ENCODE measurements at places on chromosomes 3 and 15. TPM values are rescaled to one million over a fixed set of nuclear protein-coding genes. Genes with fewer than 3 reads are reported as not detected.

ACKR2 gene
- 13.1 TPM for total RNA-seq

DNA sequence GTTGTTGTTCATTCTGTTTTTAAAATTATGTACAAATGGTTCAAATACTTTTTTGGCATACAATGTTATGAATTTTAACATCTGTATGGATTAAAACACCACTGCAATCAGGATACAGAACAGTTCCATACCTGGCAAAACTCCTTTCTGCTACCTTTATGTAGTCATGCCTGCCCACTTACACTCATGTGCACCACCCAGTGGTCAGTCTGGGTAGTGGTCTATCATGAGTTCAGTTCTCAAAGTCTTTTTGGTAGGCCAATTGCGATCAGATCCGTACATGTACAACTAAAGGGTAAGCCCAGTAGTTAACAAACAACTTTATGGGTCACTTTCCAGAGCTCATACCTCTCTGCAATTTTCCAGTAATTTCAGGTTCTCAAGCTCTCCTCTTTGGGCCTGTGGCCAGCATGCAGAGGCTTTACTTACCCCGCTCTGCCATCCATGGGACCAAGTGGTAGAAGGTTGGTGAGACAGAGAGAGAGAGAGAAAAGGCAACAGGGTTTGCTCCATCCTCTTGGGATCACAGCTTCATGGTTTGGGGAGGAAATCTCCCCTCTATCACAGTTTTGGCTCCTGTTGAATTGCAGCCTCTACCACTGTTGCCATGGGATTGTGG lies 63.9 kb upstream of the FAM98B start:
- peak; percentile 89 for DNase-seq

TRPM1 gene
- total RNA-seq, result not detected

DNA sequence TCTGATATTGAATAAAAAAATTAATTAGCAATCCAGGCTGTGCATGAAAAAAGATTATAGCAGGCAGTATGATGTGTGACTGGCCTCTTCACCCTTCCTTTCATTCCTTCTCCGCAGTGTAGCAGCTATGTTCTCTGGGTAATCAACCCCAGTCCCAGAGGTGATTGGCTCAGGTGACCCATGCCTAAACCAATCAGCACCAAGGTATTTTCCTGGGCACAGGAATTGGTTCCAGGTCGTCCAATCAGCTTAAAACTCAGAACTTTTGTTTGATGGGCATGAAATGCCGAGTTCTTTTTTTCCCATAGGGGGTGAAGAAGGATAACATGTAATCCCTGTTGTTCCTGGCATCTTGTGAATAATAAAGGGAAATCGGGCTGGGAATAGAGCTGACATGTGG lies 5.8 kb upstream of the BNC1 start:
- DNase-seq, result no peak

DNA sequence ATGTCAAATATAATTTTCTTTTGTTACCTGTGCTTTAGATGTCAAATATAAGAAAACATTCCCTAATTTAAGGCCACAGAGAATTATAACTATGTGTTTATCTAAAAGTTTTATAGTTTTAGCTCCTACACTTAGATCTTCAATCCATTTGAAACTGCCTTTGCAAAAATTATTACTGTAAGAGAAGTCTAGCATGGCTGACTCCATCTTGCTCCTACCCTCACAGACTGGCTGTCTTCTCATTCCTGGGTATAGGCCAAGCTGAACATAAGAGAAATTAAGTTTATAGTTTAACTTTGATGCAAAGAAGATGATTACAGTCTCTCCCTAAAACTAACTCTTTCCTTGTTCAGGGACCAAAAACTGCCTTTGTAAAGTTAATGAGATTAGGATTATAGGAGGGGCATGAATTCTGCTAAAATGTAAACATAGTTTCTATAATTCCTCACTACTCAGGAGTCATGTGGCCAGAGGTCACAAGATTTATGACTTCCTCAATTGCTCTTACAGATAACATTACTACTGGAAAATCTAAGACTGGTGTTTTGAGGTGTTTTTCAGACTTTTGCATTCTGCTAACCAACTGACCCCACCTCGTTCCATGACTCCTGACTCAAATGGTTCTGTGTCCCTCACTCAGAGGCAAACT lies 184.0 kb downstream of the BCHE start:
- DNase-seq, result no peak

SEC61A1 gene
- total RNA-seq, result 116 TPM

GRCh38 chr15:59179717-59180116 lies 26.9 kb upstream of the LDHAL6B start:
- no peak for DNase-seq

SNTN gene
- total RNA-seq, result not detected

DNA sequence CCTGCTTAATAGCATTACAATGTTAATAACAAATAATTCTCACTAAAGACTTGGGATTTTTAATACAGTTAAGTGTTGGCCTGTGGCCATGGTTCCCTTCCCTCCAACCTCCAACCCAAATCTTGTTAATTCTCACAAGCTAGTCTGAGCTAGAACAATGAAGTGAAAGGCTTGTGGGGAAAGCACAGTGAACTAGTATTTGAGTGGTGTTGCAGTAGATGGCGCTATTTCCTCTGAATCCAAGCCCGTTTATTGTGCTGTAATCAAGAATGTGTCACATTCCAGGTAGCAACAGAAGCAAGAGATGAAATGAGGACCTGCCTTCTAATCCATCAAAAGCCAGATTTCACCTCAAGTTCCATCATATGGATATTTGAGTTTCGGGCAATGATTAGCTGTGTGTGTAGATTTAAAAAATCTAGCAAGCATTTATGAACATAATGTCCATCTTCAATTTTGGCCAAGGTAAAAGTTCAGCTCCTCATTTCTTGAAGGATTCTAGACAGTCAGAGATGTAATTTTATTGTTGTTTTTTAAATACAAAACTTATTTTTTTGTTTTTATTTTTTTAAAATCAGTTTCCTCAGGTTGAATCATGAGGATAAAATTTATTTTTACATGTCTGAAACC lies 160.7 kb downstream of the SQOR start:
- no peak for DNase-seq

DNA sequence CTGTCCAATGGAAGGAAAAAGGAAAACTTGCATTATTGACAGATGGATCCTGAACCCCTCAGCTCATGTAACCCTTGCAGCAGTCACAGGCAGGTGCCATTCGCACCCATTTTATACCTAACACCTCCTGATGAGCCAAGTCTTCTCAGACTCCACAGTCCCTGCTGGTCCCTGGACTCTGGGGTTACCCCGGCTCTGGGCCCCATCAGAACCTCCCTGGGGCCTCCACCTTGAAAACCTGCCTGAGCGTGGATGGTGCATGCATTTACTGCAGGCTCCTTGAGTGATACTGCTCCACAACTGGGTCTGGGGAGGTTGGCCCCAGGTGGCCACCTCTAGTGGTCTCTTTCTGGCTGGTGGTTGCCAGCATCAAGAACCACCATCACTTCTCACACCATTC lies 15.9 kb upstream of the DOCK3 start:
- DNase-seq, result no peak

MYD88 gene
- 72.4 TPM for total RNA-seq

BNC1 gene
- not detected for total RNA-seq

GRCh38 chr3:41417574-41417973 lies 218.3 kb downstream of the CTNNB1 start:
- no peak for DNase-seq

All from mucosa of descending colon (tissue), 3 donors.